ENCODE measurements at places on chromosomes 6 and 20.

- no peak for DNase-seq
These were observed 40.6 kb downstream of the SIRPA start for GRCh38 chr20:1935696-1936366.

GRCh38 chr6:127520066-127520465 lies 931 bp upstream of the MTCL3 start:
- no peak for DNase-seq

DNA sequence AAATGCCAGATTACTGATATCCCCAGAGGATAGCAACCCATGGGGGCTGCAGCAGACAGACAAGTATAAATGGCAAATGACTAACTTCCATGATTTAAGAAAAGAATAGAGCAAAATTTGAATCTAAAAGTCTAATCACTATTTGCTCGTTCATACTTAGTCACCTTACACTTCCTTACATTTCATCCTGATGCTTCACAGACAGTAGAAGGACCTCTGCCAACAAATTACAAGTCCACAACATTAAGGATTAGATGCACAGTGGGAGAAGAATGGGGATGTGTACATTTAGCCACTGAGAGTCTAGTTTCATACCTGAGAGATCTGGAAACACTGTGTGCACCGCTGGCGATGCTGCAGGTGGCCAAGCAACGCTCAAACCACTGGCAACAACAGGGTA lies 72.4 kb downstream of the FYN start:
- DNase-seq: no peak

DNA sequence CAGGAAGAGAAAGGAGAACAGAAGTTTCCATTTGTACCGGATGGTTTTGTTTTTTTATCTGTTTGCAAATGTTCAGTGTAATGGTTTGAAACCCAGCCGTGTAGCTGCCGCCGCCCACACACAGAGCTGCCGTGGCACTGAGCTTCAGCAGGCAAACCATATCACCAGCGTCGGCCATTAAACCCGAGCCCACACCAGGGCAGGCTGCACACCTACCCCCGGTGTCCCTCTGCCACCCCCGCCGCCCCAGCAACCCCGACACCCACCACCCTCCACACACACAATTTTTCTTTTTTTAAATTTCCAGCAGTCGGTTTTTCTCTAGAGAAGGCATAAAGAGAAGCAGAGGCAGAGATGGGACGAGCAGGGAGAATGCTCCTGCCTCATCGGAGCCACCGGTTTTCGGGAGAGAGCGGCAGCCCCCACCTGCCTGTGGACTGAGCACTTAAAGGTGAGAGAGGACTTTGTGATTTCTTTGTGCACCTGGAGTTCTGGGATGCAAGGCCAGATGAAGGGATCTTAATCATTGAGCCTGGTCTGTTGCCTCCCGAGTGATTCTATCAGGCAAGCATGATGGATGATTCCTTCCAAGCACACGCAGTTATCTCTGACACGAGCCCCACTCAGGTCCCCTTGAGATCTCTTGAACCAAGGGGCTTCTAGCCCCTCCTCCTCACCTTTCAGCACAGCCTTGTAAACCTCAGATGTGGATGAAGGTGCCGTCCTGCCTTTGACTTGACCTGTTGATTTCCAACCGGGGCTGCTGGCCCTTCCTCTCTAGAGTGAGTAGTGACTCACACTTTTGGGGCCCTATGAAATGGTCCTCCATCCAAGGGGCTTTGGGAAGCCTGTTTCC lies 17.5 kb upstream of the ZNF831 start:
- DNase-seq: no peak

GRCh38 chr20:46546298-46546697 lies 4.2 kb downstream of the OCSTAMP start:
- no peak for DNase-seq

DNA sequence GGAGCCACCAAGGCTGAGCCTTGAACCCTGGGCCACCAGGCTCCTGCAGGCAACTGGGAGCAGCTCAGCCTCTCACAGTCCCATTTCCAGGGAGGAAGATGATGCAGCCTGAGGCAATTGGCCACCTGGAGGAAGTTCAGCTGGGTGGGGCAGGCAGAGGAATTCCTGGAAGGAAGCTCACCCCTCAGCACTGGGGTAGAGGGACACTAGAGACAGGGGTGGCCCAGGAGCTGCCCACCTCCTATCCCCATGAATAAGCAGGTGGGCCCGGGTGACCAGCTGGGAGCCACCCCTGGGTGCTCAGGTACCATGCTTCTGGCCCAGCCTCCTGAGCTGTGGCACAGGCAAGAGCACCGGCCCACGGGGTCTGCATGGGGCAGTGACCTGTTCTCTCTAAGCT lies 3.6 kb upstream of the HSPA12B start:
- DNase-seq: no peak

- DNase-seq: no peak
These were observed 437.2 kb upstream of the SLC35B3 start for GRCh38 chr6:8872589-8872988.

DNA sequence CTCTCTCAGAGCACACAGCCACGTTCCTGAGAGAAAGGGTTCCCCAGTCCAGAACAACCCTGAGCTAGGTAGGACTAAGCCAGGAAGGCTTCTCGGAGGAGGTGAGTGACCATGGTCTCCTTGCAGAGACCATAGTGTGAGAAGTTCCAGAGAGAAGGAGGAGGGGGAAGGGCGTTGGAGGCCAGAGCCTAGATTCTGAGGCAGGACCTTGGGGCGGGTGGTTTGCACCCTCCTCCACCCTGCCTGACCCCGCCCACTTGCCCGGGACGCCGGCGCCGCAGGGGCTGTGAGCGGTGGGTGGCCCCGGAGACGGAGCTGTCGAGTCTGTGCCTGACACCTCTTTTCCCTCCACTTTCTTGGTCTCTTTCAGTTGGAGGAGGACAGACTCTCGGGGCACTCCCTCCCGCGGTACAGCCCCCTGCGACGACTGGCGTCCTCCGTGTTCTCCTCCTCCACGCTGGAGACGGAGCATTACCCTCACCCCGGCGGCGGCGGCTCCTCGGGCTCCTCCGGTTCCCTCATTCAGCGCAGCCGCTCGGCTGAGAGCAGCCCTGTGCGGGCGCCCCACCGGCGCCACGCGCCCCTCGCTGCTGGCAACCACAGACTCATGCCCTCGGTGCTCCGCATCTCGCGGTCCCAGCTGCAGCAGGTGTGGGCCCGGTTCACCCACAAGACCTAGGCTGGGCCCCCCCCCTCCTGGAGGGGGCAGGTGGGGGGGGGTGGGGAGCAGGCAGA lies 26.2 kb downstream of the TTBK1 start:
- no peak for DNase-seq
